Mesothelial cell of epicardium (in vitro differentiated cells): ENCODE measurements at places on chromosomes 2 and 18.
A peak's percentile ranks its signal among the peaks of the same experiment; 100 is the strongest.

DNA sequence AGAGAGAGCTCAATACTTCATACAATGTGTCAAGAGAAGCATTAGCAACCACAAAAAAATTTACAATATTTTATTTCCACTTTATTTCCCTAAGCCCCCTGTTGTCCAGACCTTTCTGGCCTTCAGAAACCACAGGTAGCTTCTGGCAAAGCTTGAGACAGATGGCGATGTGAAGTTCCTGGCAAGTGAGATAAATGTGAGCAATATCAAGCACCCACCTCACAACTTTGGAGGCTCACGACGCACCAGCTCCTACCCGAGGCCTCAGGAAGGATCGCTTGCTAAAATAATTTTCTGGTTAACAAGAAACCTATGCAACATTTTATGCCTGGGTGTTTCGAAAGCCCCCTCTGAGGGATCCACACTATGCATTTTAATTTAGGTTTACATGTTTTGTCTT, 158.1 kb upstream of the CHAC2 start:
- H3K4me3 ChIP-seq = no peak overlapping the region
- DNase-seq = no peak
- peaks cover 3% of the 10 kb centered on the region for H3K27me3 ChIP-seq
- H3K36me3 ChIP-seq = no peaks in the 10 kb centered on the region
- H3K27ac ChIP-seq = no peak overlapping the region

DNA sequence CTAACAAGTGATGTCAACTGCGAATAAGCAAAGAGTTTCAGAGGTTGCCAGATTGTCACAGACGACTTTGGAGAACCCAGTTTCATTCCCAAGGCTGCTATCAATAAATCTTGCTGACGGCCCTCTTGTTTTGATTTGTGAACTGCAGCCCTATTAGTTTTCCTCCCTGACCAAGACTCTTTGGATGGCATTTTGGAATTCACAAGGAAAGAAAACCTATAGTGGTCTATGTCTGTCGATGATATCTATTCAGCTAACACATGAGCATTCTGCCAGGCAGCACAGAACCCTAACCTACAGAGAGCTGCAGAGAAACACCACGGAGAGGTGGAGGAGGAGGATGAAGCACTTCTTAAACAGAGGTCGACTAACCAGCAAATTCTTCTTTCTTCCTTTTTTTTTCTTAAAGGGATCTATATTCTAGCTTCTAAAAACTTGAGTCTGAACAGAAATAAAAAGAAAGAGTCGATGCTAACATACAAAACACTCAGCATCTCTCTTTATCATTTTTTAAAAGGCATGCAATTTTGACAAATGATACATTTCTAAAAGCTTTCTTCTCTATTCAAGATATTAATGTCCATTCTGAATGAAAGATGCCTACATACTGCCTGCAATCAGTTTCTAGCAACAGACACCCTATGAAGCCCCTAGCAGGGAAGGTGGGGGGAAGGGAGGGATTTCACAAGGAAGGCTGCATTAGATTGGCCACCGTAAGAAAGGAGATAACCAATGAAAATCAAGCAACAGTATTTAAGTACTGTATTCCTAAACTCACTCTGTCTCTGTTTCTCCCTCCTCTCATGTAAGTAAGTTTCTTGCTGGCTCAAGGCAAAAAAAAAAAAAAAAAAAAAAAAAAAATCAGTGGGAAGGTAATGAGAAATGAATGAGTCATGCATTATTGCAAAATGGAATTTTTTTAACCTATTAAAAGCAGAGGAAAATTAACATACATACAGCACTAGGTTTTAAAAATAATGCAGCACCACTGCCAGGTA, 83.0 kb upstream of the CHRNA1 start:
- peaks cover 2% of the 10 kb centered on the region for H3K36me3 ChIP-seq
- peak overlapping the region; percentile 65 for H3K27ac ChIP-seq
- H3K27me3 ChIP-seq = no peaks in the 10 kb centered on the region
- H3K4me3 ChIP-seq = peak overlapping the region; percentile 59

DNA sequence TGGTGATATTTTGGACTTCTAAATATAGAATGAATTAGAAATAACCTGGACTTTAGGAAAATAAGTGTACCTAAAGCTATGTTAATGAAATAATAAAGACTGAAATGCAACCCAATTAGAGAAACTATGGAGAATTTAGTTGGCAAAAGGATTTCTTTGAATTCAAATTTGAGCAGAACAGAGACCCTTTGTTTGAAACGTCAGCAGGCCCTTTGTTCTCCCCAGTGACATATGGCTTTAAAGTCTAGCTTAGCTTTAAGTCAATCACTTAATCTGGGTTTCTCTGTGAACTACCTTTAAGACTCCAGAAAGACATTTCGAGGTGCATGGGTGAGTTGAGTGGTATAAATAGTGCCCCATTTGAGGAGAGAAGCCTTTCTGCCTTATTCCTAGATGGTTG, 130.5 kb upstream of the CREB1 start:
- no peaks in the 10 kb centered on the region for H3K27me3 ChIP-seq
- DNase-seq = no peak
- H3K36me3 ChIP-seq = no peaks in the 10 kb centered on the region
- H3K4me1 ChIP-seq = peaks cover 17% of the 10 kb centered on the region
- no peak overlapping the region for H3K4me3 ChIP-seq
- H3K27ac ChIP-seq = no peak overlapping the region

DNA sequence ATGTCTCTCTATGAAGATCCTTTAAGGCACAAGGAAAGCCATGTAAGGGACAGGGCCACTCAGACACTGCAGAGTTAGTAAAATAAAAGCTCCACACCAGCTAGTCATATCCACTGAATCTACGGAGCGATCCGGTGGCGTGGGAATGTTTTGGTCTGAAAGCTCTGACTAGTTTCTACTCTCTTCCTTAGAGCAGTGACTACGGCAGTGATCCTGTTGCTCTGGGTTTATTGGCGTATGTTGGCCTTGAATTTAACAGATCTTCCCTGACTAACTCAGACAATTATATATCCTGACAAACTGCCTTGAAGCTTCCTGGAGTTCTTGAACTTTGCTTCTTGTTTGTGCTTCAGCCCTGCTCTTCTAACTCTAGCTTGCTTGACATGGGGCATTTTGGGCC, 115.3 kb upstream of the FZD5 start:
- no peak overlapping the region for H3K4me3 ChIP-seq
- no peak overlapping the region for H3K27ac ChIP-seq
- H3K4me1 ChIP-seq = no peaks in the 10 kb centered on the region

DNA sequence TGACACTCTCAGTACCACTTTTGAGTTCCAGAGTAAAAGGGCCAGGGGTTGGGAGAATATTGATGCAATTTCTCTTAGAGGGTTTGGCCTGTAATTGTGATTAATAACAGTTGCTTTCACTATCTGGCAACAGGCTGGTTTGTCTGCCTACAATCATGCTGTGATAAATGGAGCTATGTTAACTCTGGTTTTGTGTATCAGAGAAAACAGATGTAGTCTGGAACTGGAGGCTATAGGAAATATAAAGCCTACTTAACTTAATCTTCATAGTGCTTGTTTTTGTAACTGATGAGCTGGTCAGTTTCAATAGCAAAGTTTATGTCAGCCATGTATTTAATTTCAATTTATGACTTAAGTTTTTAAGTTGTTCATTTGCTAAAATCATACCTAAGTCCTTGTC, 138.0 kb downstream of the AGPS start:
- no peak overlapping the region for H3K4me3 ChIP-seq
- peak overlapping the region; percentile 65 for H3K27ac ChIP-seq
- no peak for DNase-seq
